Cortex of kidney (tissue), 1 donor: ENCODE measurements at places on chromosomes 12 and 14.

- no peak for DNase-seq
Observed at GRCh38 chr14:55731881-55732498, 152.0 kb downstream of the KTN1 start.

GRCh38 chr14:23321572-23322547, 603 bp downstream of the PABPN1 start:
- DNase-seq: no peak

DNA sequence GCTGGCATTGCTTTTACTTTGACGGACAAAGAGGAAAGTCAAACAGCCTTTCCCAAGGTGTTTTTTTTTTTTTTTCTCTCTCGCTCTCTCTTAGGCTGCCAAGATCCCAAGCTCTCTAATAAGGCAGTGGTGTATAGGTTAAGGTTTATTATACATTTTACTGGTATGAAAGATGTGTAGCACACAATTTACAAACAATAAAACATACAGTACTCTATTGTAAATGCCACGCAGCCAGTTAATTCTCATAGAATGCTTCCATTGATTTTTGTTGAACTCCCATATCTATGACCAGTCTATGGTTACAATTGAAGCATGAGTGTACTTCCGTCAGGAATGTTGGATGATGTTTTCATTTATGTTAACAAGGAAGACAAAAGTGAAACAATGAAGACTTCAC, 106.4 kb upstream of the GSC start:
- DNase-seq: no peak

DNA sequence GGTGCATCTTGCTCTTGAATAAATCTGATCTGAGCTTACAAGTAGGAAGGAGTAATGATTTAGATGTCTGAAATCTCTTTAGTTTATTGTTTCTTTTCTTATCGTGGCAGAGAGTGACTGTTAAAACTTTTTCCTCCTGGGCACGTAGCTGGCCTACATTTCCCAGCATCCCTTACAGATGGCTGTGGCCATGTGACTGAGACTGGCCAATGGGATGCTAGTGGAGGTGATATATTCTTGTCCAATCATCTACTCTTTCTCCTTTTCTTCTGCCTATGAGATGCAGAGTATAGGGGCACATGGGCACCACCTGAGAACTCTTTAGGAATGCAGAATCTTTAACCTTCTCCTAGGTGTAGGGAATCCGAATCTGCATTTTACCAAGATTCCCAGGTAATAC, 237.3 kb downstream of the RGS6 start:
- no peak for DNase-seq

GRCh38 chr12:67498991-67499390, 149.6 kb upstream of the DYRK2 start:
- no peak for DNase-seq

- no peak for DNase-seq
Observed at GRCh38 chr12:108337235-108338223, 1.6 kb downstream of the CMKLR1 start.

DNA sequence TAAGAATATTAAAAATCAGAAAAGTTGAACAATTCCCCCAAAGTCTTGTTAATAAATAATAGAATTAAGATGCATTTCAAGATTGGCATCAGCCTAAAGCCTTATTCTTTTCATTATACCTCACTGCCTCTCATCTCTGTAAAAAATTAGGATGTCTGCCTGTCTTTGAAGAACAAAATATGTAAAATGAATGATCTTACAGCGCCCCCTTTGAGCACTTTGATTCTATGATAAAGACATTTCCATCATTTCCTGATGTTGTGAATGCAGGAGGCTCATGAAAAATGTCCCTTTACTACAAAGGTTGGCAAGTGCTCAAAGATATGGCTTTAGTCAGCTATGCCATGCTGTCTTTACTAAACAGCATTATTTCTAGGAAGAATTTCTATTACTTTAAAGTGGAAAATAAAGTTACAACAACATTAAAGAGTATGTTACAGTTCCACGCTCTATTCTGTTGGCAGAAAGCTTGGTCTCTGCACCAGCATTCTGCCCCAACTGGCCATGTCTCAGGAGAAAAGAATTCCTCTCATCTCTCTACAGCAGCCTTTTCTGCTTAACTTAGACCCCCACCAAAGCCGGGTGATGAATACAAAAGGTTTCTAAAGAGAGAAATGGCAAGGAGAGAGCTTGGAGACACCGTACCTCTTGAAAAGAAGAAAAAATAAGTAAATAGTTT, 95.1 kb downstream of the LLPH start:
- no peak for DNase-seq

GRCh38 chr12:113174461-113175384, 10.6 kb downstream of the DDX54 start:
- no peak for DNase-seq

DNA sequence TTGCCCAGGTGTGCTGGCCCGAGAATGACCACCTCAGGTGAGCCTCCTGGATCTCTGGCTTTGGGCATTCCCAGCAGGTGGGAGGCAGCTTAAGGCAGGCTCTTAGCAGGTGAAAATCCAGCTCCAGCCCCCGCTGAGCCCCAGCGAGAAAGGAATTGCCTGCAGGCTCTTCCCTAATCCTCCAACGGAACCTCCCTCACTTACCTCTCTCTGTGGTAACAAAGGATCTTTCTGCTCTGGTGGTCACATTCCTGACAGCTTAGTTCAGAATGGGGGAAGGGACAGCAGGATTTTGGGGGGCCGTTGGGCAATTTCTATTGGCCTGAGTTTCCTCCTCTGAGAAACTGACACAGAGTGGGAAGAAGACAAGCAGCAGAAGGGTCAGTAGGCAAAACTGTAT, 116.0 kb upstream of the LHX5 start:
- DNase-seq: no peak

GRCh38 chr12:75205558-75205957, 4.1 kb downstream of the KCNC2 start:
- no peak for DNase-seq

DNA sequence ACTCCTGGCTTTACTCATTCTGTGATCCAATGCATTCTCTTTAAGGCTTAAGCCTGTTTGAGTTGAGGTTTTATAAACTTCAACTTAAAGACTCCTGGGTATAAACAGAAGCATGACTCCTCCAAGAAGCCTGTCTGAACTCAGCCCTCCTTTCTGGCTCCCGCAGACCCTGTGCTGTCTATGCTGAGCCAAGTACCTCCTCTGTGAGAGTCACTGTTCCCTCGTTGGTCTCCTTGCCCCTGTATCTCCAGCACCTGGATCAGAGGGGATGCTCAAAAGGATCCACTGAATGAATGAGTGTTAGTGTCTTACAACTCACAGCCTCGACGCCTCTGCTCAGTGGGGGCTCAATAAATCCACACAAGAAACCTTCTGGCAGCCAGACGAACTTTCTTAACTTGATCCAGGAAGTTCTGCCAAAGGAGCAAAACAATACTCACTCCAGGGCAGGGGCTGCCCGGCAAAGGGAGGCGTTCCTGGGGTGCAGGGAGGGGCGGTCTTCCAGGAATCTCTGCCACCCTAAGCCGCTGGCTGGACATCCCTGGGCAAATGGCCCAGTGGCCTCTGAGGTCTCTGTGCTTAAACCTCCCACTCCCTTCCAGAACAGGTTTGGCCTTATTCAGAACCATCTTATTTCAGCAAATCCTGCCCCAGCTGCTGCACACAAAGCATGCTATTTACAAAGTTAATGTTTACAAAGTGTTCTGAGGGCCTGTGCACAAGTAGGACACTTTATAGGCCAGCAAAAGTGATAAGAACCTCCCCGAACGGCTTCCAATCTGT, 32.9 kb downstream of the MAP1LC3B2 start:
- DNase-seq: no peak

- no peak for DNase-seq
Observed at GRCh38 chr14:28656704-28657255, 109.8 kb upstream of the FOXG1 start.

GRCh38 chr12:18424857-18425256, 163.5 kb downstream of the PIK3C2G start:
- no peak for DNase-seq

DNA sequence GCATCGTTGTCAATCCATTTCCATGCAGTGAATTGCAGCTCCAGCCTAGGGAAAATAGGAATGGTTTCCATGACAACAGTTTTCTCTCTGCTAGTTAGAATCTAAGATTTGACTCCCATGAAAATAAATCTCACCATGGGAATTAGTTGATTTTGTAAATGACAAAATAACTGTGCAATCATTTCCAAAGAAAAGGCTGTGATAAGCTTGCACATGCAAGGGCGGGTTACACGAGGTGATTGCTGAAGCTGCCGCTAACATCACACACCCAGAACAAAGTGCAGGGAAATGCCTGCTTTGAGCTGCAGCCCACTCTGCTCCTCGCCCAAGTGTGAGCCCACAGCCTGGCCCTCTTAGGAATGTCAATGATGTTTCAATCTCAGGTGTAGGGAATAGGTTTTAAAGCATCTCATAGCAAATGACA, 53.8 kb downstream of the TRIM9 start:
- DNase-seq: no peak

DNA sequence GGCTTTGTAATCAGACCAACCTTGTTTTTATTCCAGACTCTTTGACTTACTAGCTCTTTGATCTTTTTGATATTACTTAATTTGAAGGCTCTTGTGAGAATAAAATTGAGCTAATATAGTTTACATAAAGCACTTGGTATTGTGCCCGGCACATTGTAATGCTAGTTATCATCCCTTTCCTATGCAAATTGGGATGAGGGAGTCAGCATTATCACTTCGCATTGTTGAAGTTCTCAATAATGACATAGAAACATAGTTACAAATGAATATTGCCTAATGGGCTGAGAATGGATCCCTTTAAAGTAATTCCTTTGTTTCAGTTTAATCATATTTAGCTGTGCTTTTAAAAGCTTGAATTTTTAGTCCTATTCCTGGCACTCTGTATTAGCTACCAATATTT, 36.6 kb downstream of the SUPT16H start:
- DNase-seq: no peak

- no peak for DNase-seq
Observed at GRCh38 chr12:107462428-107463332, 222.9 kb upstream of the PWP1 start.
